Amniotic stem cell (primary cell): ENCODE measurements at places on chromosomes 5 and 9.
A peak's percentile ranks its signal among the peaks of the same experiment; 100 is the strongest.

- no peak for DNase-seq
Measured at GRCh38 chr9:107593224-107593870, 103.8 kb upstream of the KLF4 start.

- no peak for DNase-seq
Measured at GRCh38 chr5:58860680-58861079, 277.8 kb downstream of the RAB3C start.

GRCh38 chr9:134189145-134189469 is 24.7 kb upstream of the RNU6ATAC start:
- DNase-seq, result no peak

GRCh38 chr5:33336891-33337636 is 103.7 kb upstream of the TARS1 start:
- DNase-seq, result no peak

DNA sequence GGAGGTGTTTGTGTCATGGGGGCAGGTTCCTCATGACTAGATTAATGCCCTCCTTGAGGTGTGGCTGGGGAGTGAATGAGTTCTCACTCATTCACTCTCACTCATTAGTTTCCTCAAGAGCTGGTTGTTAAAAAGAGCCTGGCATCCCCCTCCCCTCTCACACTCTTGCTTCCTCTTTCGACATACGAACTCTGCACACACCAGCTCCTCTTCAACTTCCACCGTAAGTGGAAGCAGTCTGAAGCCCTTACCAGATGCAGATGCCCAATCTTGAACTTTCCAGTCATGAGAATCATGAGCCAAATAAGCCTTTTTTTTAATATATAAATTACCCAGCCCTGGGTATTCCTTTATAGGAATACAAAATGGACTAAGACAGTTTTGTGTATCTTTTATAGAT is 82.5 kb downstream of the SPRY4 start:
- no peak for DNase-seq

- no peak for DNase-seq
Measured at GRCh38 chr9:93262537-93263310, 78.8 kb downstream of the WNK2 start.

GRCh38 chr5:172782169-172783039 is 11.4 kb upstream of the DUSP1 start:
- DNase-seq, result no peak

DNA sequence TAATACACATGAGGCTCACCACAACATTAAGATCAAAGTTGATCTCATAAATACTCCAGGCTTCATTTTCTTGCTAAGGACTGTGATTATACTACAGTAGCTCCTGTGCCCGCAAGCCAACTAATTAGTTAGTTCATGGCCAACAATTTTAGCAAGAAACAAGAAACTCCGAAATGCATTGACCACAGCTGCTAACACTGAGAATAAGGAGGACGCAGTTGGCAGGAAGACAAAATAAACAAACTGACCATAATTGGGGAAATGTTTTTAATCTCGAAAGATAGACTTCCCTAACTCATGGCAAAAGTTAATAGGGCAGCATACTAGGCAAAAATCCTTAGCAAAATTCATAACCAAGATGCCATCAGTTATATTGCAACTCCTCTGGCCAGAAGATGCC is 115.5 kb upstream of the SPEF2 start:
- DNase-seq, result no peak

GRCh38 chr9:120643061-120643460 is 63.1 kb upstream of the CDK5RAP2 start:
- DNase-seq, result no peak

DNA sequence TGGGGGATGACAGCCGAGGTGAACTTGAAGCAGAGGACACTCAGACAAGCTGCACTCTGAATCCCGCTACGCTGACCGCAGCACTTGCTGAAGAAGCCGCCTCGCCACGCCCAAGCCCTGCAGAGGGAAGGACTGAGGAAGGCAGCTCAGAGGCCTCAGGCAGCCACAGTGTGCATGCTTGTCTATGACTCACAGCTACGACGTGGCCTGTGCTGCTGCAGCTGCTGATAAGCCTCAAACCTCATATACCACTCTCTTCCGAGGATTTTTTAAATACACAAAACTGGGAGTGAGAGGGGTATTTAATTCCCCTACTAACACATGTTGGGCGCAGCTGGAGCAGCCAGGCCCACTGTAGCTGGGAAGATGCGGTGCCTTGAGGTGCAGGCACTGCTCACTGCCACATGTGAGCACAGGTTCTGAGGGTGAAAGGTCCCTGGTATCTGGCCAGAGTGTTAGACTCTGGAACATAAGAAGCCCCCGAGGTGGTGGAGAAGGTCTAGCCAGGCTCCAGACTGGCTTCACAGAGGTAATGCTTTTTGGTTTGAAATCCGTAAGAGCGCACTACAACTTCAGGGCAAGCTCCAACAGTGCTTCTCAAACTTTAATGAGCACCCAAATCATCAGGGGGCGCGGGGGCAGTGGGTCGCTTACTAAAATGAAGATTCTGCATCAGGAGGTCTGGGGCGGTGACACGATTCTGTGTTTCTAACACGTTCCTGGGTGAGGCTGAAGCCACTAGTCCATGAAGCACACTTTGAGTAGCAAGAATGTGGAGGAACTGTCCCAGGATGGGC is 196.8 kb downstream of the AUH start:
- peak; percentile 88 for DNase-seq

- no peak for DNase-seq
Measured at GRCh38 chr5:322281-322941, 897 bp downstream of the AHRR start.

DNA sequence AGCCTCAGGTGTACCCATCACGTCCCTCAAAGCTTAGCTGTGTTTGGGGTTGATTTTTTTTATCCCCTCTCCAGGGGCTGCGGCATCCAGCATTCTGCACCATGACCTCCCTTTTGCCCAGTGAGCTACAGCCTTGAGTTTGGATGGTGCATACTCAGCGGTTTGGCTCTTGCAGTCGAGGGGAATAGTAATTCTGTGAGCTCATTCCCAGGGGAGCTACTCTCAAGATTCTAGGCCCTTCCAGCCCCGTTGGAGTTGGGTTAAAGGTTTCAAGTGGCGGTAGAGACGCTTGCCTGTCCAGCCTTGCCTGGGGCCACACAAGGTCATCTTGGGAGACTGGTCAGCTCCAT is 102.2 kb upstream of the SPRY4 start:
- no peak for DNase-seq

- DNase-seq, result no peak
Measured at GRCh38 chr5:140966293-140967225, at the start of gene PCDHAC2. Gene PCDHAC2 (plus strand): TSS chr5:140966476. CDS start chr5:140966767, 291 bp downstream.

DNA sequence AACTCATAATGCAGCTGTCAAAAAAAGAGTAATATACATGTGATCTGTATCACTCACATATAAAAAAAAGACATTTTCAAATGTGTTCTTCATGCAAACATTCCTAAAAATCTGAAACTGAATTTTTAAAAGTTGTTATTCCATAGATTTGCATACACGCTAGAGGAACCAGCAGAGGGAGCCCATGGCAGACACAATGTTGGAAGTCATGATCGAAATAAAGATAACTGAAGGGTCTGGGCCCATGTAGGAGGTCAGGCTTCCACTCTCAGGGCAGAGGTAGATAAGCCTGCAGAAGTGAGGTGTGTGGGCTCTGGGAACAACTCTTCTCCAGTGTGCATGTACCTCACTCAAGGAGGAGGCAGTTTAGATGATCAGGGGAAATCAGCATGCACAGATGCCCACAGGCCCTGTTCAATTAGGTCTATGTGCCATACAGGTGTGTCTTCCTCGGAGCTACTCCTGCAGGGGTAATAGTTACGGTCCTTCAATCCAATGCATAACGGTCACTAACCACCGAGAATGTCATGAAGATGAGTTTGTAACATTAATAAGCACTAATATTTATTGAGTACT is 208.6 kb downstream of the EPB41L4A start:
- DNase-seq, result peak; percentile 2

- no peak for DNase-seq
Measured at GRCh38 chr5:60843936-60844905, at the start of gene ELOVL7. Gene ELOVL7 (minus strand): TSS chr5:60844269. CDS start chr5:60787397, 56,872 bp downstream.

GRCh38 chr5:120803282-120803681 is 339.2 kb downstream of the PRR16 start:
- DNase-seq, result no peak

DNA sequence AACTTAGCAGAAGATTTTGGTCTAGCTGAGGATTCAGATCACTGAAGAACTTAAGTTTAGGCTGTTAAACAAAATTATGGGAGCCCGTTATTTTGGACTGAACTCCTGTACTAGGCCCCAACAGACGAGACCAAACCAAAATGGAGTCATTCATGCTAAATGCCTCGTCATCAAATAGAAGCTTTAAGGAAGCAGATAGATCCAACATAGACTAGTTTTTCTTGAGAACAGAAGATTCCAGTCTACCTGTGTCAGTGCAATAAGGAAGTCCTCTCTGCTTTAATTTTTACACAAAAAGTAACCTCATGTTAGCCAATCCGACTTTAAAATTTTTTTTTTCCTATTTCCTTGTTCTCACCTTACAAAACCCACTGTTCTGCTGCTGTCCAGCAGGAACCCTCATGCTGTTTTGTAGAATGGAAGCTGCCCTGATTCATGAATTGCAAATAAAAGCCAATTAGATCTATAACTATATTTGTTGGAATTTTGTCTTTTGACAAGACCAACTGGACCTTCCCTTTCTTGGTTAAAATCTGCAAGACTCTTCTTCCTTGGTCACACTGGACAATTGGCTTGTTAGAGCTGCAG is 29.0 kb upstream of the GOLM1 start:
- DNase-seq, result no peak

GRCh38 chr9:101648493-101648892 is 53.7 kb upstream of the PPP3R2 start:
- DNase-seq, result no peak

- no peak for DNase-seq
Measured at GRCh38 chr9:115234094-115234493, 116.1 kb upstream of the TNC start.

GRCh38 chr5:62465985-62466925 is 53.7 kb downstream of the IPO11 start:
- no peak for DNase-seq

DNA sequence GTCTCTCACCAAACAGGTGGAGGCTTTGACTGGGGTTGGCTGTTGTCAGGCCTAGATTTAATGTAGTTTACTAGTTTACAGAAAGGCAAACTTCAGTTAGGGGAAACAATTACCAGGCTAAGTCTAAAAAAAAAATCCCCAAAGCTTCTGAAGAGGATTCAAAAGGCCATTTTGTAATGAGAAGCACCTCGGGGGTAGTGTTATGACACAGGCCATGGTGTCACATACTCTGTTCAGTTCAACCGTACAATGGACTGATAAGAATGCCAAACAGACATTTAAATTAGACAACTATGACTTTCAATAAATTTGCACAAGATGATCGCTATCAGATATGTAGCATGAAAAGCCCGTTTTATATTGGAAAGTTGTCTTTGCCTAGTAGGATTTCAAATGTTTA is 120.1 kb upstream of the PCA3 start:
- DNase-seq, result no peak

GRCh38 chr5:134224888-134225779 is 739 bp downstream of the PPP2CA start:
- peak; percentile 47 for DNase-seq

DNA sequence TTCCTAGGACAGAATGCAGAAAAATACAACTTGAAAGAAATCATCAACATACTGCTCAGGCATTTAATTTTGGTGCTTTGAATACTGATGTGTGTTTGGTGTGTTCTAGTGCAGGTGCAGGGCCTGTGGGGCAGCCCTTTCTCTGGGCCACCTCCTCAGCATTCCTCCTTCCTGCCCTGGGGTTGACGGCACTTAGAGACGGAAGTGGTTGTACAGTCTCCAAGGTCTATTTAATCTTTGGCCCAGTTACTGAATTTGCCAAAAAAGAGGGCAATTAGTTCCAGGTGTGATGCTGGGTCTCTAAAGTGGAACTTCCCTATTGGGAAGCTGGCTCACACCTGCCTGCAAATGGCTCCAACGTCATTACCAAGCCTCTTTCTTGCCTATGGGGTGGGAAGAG is 269.0 kb downstream of the SH3GL2 start:
- DNase-seq, result no peak

DNA sequence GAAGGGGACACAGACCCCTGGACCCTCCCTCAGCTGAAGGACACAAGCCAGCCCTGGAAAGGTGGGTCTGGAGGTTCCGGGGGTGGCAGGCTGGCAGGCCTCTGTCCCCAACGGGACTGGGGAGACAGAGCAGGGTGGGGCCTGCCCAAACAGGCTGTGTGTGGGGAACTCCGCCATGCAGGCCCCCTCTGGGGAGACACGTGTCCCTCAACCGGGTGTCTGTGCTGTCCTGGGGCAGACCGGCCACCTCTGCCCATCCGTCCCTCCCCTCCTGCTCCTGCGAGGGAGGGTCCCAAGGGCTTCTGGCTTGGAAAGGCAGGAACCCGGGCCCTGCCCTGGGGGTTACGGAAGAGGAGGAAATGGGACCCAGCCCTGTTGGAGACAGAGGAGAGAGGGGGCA is 1.4 kb downstream of the SLC34A3 start:
- DNase-seq, result no peak

GRCh38 chr5:54463713-54464112 is 8.2 kb downstream of the HSPB3 start:
- no peak for DNase-seq

- no peak for DNase-seq
Measured at GRCh38 chr9:82080265-82080664, 91.7 kb downstream of the SPATA31D1 start.

GRCh38 chr5:149217803-149218155 is 53.9 kb upstream of the AFAP1L1 start:
- no peak for DNase-seq

- DNase-seq, result no peak
Measured at GRCh38 chr5:43401827-43402226, 10.4 kb downstream of the CCL28 start.

- DNase-seq, result no peak
Measured at GRCh38 chr9:2132484-2133082, 117.4 kb downstream of the SMARCA2 start.

DNA sequence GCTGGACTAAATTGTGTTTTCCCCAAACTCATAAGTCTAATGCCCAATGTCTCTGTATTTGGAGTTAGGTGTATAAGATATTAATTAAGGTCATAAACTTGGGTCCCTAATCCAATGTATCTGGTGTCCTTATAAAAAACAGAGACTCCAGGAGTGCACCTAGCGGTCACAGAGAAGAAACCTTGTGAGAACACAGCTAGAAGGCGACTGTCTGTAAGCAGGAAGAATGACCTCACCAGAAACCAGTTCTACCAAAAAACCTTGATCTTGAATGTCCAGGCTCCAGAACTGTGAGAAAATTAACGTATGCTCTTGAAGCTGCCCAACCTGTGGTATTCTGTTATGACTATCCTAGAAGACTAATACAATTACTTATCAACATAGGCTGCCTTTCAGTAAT is 591.7 kb upstream of the PTPRD start:
- no peak for DNase-seq

DNA sequence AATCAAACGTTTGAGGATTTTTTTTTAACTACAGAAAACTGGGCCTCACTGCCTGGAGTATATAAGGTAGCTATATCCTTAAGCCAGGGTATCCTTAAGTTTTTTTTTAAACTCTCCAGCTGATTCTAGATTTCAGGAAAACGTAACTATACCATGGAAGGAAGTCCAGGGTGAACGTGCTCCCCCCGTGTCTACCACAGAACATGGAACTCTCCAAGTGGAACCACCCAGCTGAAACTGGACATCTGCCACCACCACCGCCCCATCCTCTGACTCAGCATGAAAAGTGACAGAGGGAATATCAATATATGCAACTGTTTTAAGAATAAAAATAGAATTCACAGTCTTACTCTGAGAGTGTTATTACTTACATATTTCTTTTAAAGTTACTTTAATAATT is 61.3 kb downstream of the DROSHA start:
- DNase-seq, result no peak
